ENCODE measurements at places on chromosomes 4 and X.

DNA sequence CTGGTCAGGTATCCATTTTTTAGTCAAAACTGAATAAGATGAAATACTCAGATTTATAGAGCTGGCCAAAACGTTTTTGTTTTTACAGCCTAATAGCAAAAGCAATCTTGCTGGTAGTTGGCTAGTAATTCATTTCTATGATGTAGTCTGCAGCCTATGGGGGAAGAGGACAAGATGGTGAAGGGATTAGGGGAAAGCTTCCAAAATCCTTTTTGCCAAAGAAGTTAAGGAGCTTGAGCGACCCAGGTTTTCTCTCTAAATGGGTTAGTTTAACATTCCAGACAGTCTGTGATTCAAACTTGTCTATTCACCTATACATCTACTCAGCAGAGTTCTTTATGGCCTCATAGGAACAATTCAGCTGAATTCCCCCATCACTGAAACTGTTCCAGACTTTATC, 89.8 kb upstream of the SPRY1 start:
- no peak for DNase-seq

DNA sequence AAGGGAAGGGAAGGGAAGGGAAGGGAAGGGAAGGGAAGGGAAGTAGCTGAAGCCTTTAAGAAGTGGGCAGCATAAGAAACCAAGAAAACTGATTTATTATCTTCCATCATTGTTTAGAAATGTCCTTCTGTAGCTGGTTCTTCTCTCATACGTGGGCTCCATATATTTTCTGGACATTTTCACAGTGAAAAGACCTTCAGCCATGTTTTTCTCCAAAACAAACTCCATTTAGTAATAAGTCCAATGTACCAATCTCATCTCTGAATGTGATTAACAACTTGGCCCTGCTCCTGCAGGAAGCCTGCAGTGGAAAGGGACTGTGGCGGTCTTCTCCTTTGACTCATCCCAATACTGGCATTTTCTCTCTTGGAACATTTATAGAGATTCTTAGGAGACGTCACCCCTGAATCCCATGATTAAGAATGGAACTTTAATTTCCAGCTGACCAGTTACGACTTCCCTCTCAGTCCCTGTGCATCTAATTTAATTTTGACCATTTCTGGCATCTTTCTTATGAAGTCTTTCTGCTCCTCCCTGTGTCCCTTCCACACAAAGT, 96.6 kb upstream of the GUCY1A1 start:
- no peak for DNase-seq

- DNase-seq, result no peak
Measured at GRCh38 chrX:42450228-42450627, 327.7 kb downstream of the PPP1R2C start.

- DNase-seq, result peak; percentile 72
Measured at GRCh38 chr4:6342530-6343293, 73.1 kb downstream of the WFS1 start.

- no peak for DNase-seq
Measured at GRCh38 chrX:17654116-17654515, 83.2 kb upstream of the SCML1 start.

- DNase-seq, result no peak
Measured at GRCh38 chrX:86028681-86029080, 18.7 kb downstream of the CHM start.

DNA sequence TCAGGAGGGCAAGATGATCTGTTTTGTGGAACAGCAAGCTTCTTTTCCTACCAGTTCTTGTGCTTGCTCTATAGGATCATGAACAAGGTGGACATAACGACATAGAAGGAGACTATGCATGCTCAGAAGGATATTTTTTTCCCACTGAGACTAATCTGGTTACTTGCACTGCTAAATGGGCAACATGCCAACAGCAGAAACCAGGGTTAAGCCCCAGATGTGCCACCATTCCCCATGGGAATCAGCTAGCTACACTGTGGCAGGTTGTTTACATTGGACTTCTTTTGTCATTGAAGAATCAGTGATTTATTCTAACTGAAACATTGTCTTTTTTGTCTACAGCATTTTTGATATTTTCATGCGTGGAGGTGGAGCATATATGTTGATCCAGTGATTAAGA, 165.6 kb downstream of the C4orf33 start:
- no peak for DNase-seq

- no peak for DNase-seq
Measured at GRCh38 chrX:56943264-56943663, 52.1 kb downstream of the SPIN3 start.

GRCh38 chr4:109410226-109410625, 23.4 kb upstream of the SEC24B start:
- no peak for DNase-seq

DNA sequence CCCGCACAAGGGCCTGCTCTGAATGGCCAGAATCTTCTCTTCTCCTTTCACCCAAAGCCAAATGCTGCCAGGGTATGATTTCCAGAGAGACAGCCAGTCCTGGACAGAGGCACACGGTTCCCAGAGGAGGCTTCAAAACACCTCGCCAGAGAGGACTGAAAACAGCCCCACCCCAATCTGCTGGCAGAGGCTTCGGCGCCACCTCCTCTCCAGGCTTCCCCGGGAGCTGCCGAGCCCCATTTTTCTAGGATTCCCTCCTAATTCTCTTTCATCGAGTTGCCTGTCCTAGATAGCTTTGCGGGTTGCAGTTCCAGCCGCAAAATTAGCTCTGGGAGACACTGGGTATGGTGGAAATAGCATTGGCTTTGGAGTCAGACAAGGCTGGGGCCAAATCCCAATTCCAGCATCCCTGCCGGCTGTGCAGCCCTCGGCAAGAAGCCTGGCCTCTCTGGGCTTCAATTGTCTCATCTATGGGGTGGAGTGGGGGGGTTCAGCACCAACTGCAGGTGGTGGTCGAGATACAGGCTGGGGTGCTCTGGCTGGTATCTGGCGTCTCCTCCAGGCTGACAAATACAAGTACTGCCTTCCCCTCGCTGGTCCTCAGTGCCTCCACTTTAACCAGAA, 22.6 kb downstream of the PPP2R2C start:
- DNase-seq, result peak; percentile 56

- DNase-seq, result no peak
Measured at GRCh38 chr4:172134521-172134920, 321.3 kb downstream of the GALNTL6 start.

- no peak for DNase-seq
Measured at GRCh38 chr4:91116861-91117260, 989.7 kb downstream of the CCSER1 start.

DNA sequence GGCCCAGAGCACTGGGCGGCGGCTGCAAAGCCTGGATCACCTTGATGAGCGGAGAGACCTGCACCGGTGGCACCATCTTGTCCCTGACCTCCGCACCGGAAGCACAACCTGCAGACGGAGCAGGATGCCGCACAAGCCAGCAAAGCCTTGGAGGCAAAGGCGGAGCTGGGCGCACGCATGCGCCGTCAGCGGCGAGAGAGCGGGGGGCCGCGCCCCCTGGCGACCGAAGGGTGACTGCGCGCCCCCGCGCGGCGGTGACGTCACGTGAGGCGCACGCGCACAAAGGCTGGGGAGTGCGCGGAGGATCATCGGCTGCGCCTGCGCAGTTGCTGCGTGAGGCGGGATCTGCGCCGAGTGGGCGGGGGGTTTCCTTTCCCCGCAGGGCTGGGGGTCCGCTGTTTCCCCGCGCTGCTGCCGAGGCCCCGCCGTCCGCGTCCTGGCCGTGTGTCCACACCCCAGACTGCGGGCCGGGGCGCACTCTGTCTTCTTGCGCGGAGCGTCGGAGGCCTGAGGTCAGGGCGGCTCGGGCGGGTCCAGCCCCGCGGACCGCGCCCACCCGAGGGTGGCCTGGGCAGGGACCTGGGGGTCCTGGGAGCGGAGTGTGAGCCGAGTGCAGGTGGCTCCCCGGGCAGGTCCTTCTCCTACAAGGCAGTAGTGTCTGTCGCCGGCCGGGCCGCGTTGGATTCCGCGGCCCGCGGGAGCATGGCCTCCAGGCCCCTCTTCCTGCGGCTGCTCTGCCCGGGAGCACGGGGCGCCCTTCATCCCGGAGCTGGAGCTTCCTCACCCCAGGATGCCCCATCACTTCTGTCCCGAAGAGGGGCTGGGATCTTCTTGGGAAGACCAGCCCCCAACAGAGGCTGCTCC, at the start of the genes ATP5ME and MYL5:
Gene ATP5ME (minus strand): TSS at position 105 of the 864 bp plus-strand sequence. CDS start 29 bp downstream, at position 76.
Gene MYL5 (plus strand): TSS at position 371 of the 864 bp plus-strand sequence. CDS start 3,485 bp downstream, outside the sequence.
- peak; percentile 96 for DNase-seq

GRCh38 chr4:76615999-76616398, 181.0 kb downstream of the SHROOM3 start:
- DNase-seq, result no peak

Measured in head of caudate nucleus (tissue), 42 donors.